Natural killer cell treated with Interleukin-12 subunit alpha and Interleukin-12 subunit beta and Interleukin-15 and Interleukin-18, amount 100 ng/mL, for 72 hours (primary cell): ENCODE measurements at places on chromosomes 7 and 10.

DNA sequence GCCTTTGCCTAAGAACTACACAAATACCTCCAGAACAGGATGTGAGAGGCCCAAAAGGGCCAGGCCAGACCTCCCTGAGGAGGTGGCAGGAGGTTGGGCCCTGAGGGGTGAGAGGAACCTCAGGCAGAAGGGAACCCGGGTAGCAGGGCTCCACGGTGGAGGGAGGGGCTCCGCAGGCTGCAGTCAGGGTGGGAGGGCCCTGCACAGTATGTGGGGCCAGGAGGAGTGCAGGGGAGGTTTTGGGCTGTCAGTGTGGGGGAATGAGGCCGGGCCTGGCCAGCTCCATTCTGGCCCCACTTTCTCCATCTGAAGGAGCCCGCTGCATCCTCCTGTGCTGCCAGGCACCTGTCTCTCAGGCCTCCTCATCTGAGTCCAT lies 25.9 kb downstream of the DNAJB12 start:
- DNase-seq, result no peak

DNA sequence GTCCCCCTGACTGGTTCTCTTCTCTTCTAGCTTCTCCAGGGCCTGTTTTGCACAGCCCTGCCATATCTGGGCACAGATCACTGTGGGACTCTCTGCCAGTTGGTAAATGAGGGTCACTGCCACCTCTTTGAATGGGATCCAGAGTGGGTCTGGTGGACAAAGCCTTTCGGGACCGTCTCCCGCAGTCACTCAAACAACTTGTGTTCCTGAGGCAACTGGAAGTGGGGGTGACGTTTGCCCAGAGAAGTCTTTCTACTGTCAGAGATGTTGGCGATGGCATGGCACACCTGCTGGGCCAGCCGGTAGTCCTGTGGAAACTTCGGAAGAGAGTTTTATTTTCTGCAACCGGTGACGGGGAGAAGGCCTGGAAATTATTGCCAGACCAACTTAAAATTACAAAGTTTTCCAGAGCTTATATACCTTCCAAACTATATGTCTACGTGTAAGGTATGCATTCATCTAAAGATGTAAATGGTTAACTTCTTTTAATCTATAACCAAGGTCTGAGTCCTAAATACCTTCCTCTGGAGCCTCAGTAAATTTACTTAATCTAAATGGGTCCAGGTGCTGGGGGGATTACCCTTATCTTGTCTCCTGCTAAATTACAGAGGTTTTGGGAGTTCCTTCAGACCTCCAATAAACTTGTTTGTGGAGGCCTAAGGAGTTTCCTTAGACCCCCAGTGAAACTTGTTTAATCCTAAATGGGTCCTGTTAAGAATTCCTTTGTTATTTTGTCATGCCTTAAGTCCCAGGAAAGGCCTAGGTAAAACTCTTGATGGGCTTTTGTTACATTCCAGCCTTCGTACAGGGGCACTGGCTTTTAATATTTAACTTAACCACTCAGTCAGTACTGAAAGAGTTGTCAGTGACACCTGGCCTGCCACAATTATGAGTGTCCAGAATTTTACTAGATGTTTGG lies 94.0 kb downstream of the NPSR1 start:
- DNase-seq, result no peak

DNA sequence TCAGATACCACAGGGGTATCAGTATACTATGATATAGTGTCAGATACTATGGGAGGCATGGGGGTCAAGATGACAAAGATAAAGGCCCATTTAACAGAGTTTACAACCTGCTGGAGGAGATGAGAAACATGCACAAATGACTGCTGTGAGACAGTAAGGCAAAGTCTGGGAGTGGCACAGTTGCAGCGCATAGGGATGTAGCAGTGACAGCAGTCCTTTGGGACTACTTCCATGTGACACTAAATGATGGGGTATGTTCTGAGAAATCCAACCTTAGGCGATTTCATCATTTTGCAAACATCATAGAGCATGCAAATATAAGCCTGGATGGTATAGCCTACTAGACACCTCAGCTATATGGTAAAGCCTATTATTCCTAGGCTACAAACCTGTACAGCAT lies 56.8 kb downstream of the CDK1 start:
- DNase-seq, result no peak

GRCh38 chr10:311901-312665 lies 176.8 kb downstream of the ZMYND11 start:
- DNase-seq, result no peak

DNA sequence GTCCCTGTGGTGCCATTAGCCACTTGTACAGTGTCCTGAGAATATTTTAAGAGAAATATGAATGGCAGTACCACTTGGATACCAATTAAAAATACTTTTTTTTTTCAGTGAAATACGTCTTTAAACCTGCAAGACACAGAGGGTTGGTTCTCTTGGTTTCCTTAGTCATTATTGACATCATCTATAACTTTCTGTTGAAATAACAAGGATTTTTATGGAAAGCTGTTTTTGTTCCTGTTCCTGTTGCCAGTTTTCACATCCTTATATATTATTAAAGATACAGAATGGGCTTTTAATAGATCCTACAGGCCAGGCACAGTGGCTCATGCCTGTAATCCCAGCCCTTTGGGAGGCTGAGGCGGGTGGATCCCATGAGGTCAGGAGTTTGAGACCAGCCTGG lies 579.9 kb downstream of the AUTS2 start:
- DNase-seq, result no peak

GRCh38 chr10:49113741-49114141 lies 1.6 kb downstream of the VSTM4 start:
- DNase-seq, result no peak

DNA sequence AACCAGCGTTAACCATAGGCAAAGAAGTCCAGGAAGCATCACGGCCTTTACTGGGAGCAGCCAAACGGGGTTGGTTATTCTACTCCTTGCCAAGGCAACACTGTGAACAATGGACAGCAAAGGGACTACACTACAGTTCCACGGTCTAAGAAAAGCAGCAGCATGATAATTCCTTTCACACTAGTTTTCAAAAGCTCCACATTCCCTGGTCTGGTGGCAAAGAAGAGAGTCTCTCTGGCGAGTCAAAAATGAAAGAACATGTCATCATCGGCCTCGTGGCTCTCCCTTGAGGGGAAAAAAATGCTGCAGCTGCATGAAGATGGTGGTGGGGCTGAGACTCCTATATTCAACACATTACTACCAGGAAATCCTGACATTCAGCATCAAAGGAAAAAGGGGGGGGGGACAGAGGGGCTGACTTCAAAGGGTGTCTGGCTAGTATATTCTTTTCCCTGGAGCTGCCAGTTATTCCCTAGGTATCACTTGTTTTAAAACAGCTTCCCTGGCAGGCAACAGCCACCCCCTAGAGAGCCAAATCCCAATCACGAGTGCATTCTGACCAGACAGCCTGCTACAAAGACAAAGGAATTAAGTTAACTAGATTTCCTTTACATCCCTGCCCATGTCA lies 49.1 kb downstream of the SLC37A3 start:
- no peak for DNase-seq

- DNase-seq, result peak; percentile 96
These were observed 178.6 kb upstream of the INHBA start for GRCh38 chr7:41881331-41882130.

- DNase-seq, result no peak
These were observed 869 bp upstream of the TBX20 start for GRCh38 chr7:35254496-35255442.

DNA sequence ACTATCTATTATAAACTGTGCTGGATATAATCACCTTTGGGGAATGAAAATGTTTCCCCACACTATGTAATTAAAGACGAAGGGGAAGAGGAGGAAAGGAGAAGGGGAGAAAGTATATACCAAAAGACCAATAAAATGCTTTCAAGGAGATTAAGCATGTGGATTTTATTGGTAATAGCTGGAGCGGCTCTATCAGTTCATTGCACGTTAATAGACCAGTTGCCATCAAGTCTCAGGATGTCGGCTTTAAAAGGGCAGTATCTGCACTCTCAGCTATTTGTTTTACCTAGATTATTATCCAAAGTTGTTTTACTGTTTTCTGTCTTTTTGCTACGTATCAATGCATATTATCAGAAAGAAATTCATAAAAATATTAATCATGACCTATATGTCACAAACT lies 9.0 kb downstream of the ETV1 start:
- no peak for DNase-seq

GRCh38 chr7:71286924-71287323 lies 155.0 kb downstream of the GALNT17 start:
- no peak for DNase-seq

GRCh38 chr10:118925404-118926071 lies 104.0 kb upstream of the NANOS1 start:
- no peak for DNase-seq

DNA sequence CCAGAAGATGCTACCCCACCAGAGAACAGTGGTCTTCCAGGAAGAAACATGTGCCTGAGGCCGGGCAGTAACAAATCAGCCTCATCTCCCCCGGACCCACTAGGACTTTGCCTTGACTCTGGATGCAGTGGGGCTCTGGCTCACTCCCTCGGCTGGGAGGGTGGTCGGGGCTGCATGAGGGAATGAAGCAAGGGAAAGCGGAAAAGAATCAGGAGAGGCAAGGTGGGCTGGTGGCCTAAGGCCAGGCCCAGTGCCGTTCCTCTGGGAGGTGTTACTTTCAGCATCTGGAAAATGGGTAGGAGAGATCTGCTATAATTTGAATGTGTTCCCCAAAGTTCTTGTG lies 51.8 kb downstream of the CLEC2L start:
- DNase-seq, result no peak

DNA sequence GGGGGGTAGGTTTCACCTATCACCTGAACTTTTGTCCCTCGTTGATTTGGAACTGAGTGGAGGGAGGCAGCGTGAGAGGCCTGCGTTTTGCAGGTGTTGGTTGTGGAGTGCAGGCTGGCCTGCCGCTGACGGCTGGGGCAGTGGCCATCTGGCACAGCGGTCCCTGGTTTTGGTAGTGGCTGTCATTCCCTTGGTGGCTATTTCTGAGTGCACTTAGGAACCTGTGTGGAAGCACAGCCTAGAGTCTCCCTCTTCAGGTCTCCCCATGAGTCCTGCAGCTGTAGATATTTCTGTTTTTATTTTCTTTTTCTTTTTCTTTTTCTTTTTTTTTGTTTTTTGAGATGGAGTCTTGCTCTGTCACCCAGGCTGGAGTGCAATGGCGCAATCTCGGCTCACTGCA lies 129.2 kb downstream of the CUL2 start:
- no peak for DNase-seq
